ENCODE measurements at places on chromosomes 11 and 22.

GRCh38 chr11:65204646-65205601, 23.2 kb downstream of the CAPN1 start:
- no peak for DNase-seq

- DNase-seq: no peak
Measured at GRCh38 chr22:32926600-32926999, 125.1 kb downstream of the TIMP3 start.

- no peak for DNase-seq
Measured at GRCh38 chr22:29199702-29200400, 5.8 kb upstream of the EMID1 start.

DNA sequence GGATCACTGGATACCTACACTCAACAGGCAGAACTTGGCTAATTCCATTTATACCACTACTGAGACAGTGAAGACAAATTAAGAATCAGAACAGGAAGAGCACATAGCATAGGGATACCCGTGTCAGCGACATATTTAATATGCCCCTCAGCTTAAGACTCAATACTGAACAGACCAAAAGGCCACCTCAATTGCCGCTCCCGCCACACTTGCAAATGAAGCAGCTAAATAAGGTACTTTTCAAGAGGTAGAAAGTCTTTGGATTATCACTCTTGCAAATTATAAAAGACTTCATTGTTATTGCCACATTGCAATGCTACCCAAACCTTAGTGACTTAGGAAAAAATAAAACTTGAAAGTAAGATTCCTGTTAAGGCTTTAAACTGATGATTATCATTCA, 3.1 kb downstream of the DDX17 start:
- DNase-seq: no peak

DNA sequence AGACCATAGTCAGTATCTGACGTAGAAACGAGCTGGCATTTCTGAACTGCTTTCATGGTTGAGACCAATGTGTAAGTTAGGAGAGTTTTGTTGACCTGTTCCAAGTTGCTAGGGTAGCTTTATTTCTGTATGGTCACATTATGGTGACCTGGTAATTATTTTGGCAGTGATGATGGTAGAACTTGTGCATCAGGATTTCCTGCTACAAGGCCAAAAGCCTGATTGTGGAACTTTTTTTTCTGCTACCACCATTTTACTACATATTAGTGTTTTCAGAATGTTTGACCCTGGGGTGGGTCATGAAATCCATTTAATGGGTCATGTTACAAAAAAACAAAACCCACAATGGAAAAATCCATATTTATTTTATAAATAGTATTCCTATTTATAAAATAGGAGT, 18.9 kb downstream of the FBXO7 start:
- no peak for DNase-seq

DNA sequence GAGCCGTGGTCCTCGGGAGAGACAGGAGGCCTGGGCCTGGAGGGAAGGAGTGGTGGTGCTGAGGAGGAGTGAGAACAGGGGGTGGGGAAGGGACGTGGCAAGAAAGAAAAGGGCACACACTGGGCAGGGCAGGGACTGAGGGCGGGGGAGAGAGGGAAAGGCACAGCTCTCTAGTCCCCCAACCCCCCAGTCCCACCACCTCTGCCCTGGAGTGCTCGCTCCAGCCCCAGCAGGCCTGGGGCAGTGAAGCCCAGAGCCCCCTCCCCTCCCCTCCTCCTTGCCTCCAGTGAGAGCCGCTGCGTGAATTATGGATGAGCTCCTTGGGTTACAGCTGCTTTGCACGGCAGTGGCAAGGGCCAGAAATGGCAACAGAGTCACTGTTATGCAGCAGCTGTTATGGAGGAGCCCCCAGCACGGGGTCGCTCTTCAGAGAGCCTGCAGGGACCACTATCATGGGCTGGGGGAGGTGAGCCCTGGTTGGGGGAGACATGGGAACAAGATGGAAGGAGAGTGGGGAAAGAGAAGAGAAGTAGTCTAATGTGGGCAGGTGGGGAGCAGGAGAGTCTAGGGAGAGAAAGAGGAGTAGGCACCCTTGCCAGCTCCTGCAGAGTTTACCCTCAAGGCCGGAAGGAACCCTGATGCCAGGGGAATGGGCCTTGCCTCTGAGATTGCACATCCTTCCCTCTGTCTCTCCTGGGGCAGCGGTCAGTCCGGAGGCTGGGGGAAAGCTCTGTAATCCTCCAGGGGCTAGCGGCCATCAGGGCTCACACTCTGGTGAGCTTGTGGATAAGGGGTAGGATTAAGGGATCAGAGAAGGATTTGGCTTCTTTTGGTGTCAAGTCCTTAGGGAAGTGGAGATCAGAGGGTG, 3.6 kb downstream of the RTN4RL2 start:
- DNase-seq: no peak

DNA sequence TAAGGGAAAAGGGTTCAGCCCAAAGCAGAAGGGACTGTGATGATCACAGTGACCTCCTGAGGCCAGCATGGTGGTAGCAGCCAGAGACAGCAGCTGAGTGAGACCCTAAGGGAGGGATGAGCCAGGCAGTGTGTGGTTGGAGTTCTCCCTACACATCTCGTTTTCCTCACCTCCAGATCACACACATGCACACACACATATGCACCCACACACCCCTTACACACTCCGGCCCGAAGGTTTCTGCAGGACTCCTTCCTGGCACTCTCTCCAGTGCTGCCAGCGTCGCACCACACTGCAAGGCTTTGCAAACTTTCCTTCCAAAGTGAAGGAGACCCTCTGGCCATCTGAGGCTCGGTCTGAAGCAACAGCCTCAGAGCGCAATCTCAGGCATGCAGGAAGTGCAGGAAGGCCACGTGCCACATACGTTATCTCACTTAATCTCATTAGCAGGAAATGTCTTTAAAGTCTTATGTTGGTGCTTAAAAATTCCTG, 26.9 kb upstream of the TP53I11 start:
- DNase-seq: no peak

DNA sequence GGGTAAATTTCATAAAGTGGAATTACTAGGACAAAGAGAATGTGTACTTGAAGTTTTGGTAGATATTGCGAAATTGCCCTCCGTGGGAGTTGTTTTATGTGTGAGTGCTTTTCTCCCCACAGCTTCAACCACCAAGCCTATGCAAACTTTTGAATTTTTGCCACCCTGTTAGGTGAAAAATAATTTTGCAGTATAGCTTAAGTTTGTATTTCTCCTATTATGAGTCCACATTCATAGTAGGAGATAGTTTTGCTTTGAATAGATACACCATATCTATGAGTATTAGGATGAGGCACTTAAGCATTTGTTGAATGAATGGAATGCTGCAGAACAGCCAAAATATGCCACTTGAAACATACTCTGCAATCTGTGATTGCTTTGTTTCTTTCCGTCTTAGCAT, 43.6 kb downstream of the UVRAG start:
- DNase-seq: no peak

DNA sequence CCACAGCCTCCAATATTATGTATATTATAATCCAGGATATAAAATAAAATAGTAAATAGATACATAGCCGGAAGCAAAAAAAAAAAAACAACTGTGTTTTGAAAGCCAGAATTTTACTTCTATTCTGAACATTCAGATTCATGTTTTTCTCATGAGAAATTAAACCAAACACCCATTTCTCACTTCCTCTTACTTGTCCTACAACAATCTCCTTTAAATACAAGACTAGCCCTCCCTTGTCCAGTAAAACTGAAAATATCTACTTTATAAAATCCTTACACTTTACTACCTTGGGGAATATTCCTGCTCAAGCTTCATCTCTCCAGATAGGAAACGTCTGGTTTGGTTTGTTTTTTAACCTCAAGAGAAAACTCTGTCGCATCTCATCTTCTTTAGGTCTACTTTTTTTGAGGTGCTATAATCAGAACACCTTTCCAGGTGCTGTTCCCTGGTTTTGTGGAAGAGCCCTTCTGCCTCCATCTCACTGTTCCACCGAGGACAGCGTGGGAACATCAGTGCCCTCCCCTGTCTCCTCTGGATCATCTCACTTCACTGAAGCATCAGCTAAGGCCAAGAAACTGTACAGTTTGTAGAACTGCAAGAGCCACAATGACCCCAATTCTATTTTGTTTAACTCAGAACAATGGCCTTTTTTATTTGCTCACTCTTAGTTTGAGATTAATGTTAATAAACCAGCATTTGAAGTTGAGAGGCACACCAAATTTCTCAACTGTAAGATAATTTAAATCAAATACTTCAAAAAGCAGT, 82.0 kb upstream of the ARHGAP32 start:
- DNase-seq: no peak

- DNase-seq: no peak
Measured at GRCh38 chr22:42061041-42061440, 9.6 kb downstream of the NAGA start.

DNA sequence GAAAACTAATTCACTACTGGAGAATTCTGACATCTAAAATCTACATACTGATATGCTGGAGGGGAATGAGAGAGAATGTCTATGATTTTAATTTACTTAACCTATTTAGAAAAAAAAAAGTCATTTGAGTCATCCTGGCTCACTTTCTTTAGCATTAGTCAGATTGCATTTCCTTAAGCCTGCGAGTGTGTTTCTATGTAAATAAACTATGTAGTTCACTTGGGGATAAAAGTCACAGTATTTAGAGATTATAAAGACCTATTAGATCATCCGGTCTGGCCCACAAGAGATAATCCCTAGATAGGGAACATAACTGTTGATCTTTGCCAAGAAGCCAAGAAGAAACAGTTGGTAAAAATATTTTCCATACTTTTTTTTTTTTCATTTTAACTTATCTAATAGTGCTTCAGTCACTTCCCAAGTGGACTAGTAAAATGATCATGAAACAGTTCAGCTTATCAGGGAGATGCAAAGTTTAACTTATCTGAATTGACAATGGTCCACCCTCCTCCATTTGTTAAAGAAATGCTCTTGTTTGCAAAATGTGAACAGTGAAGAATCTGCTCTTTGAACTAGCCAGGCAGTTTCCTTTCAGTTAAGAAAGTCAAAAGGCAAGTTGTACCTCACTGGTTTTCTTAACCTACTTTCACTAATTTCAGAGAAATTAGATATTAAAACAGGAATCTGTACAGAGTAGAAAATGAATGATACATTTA, 21.2 kb upstream of the BLID start:
- DNase-seq: no peak

- DNase-seq: no peak
Measured at GRCh38 chr11:6979365-6979764, 40.8 kb downstream of the ZNF214 start.

DNA sequence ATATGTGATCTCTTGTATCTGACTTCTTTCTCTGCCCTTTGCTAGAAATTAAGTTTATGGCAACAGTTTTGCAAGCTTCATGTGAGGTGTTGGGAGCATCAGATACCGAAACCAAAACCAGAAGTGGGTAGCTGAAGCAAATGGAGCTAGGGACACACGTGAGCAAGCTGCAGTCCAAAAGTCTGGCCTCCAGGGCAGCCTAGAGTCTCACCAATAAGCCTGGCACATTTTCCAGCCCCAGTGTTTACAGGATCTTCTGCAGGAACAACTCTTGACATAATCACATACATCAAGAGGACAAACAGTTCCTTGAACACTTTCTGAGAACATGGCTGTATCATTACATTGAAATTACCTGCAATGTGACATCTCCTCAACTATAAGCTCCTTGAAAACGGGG, 114.1 kb downstream of the LARGE1 start:
- DNase-seq: no peak

GRCh38 chr11:95232666-95233065, 1.7 kb upstream of the SESN3 start:
- no peak for DNase-seq

DNA sequence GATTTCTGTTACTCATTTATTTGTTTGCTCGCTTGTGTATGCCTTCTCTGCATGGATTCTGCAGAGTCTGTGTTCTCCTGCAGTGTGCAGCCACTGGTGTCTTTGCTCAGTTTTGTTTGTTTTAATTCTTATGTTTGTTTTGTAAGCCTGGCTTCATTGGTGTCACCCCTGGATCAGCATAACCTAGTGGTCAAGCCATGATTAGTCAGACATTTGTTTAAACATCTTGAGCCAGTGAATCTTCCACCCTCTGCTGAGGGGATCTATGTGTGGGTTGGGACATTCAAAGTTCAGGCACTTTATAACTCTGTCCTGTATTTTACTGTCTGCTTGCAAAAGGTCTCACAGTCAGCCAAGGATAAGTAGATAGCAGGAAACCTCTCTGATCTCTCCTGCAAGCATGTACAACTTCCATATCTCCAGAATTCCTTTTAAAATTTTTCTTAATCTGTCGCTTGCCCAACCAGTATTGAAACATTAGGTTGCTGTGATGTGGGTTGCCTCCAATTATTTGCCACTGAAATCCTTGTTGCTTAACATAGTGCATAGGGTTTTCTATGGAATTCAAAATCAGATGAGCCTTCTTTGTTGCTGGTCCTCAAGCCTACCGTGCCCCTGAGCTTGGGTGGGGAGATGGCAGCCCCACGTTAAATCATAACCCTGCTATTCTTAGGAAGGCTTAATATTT, 86.8 kb downstream of the KCNQ1OT1 start:
- DNase-seq: no peak

DNA sequence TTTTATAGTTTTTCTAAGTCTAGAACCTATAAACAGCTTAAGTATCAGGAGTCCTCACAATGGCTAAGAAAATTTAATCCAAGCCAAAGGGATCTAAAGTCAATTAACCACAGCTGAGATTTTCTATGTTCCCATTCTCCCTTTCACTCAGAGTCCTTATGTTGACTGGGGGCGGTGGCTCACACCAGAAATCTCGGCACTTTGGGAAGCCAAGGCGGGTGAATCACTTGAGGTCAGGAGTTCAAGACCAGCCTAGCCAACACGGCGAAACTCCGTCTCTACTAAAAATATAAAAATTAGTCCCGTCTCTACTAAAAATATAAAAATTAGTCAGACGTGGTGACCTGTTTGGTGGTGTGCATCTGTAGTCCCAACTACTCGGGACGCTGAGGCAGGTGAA, 6.9 kb downstream of the RDX start:
- DNase-seq: no peak

GRCh38 chr11:30281476-30282288, 41.2 kb upstream of the ARL14EP start:
- DNase-seq: no peak

- no peak for DNase-seq
Measured at GRCh38 chr11:97948793-97949192, 1072.0 kb upstream of the CNTN5 start.

- no peak for DNase-seq
Measured at GRCh38 chr11:67539550-67539949, 16.3 kb upstream of the CABP2 start.

GRCh38 chr11:45181193-45181888, 34.9 kb downstream of the PRDM11 start:
- DNase-seq: no peak

DNA sequence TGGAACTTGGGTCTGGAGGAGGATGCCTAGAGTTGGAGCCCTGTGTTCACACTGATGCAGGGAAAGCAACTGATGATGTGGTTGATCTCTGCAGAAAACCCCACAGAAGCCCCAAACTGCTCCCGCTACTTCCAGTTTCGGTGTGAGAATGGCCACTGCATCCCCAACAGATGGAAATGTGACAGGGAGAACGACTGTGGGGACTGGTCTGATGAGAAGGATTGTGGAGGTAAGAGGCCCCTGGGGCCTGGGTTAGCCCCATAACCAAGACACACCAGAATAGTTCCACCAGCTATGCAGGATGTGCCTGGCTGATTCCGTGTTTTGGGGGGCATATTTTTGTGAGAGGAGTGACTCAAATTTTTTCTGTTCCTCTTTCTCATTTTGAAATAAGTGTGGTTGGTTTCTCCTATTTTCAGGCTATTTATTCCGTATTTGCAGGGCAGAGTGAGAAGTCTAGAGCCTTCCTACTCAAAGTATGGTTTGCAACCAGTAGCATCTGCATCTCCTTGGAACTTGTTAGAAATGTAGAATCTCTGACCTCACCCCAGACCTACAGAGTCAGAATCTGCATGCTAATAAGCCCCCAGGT, 137.3 kb upstream of the SORL1-AS1 start:
- DNase-seq: no peak

All from stimulated activated CD8-positive, alpha-beta memory T cell treated with anti-CD3 and anti-CD28 coated beads, Interleukin-4, amount 100 ng/mL, for 4 hours (primary cell).